ENCODE measurements at places on chromosomes 2 and 18.

- no peak for DNase-seq
Observed at GRCh38 chr2:207235621-207236020, 69.9 kb upstream of the KLF7 start.

- DNase-seq: no peak
Observed at GRCh38 chr2:186347472-186347871, 138.6 kb upstream of the ZC3H15 start.

- no peak for DNase-seq
Observed at GRCh38 chr2:55986001-55986400, 62.4 kb upstream of the EFEMP1 start.

DNA sequence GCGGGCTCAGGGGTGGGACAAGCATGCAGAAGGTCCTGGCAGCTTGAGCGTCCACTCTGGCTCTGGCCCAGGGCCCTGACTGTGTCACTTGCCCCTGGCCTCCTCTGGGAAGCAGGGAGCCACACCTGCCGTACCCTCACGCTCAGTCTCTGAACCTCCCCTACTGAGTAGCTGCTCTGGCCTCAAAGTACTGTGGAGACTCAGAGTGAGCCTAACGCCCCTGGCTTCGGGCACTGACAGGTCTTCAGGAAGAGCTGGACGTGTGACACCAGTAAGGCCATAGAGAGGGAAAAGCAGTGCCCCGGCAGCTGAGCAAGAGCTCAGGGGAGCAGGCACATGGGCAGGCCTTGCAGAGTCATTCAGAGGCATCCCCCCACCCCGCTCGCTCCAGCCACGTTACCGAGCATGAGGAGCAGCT, 73.3 kb downstream of the SFXN5 start:
- DNase-seq: no peak

DNA sequence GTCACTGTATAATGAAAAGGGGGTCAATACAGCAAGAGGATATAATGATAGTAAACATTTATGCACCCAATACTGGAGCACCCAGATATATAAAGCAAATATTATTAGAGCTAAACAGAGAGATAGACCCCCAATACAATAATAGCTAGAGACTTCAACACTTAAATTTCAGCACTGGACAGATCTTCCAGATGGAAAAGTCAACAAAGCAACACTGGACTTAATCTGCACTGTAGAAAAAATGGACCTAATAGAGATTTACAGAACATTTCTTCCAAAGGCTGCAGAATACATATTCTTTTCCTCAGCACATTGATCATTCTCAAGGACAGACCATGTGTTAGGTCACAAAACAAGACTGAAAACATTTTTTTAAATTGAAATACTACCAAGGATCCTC, 26.7 kb downstream of the ZBTB14 start:
- DNase-seq: no peak

- no peak for DNase-seq
Observed at GRCh38 chr2:102291319-102292075, 19.9 kb upstream of the IL1RL1 start.
